ENCODE measurements at places on chromosomes 16 and 17.

GRCh38 chr16:85707528-85708095, 18.9 kb upstream of the GINS2 start:
- no peak for DNase-seq

GRCh38 chr17:72465191-72466024, 344.6 kb downstream of the SOX9 start:
- DNase-seq = no peak

GRCh38 chr17:80780381-80781198, 211.1 kb upstream of the CHMP6 start:
- no peak for DNase-seq

DNA sequence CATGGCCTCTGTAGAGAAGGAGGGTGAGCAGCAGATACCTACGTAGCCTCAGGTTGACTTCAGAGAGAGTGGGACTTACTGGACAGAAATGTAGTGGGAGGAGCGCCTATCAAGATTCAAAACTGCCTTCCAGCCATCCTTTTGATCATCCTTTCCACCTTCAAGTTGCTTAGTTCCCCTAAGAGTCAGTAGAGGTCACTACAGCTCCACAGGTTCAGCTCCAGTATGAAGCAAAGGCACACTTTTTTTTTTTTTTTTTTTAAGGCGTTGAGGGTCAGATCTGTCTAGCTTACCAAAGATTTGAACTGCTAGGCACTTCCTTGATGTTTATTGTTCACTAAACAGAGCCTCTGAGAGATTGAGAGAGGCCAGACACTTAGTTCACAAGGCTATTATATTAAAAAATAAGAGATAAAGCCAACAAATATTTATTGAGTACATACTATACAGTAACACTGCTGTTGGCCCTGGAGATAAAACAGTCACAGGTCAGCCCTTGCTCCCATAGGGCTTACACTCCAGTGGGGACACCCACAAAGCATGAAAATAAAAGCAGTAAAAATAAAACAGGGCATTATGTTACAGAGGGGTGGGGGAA, 3.1 kb downstream of the RNF227 start:
- no peak for DNase-seq

GRCh38 chr16:67254801-67255552, 6.2 kb downstream of the SLC9A5 start:
- DNase-seq = no peak

DNA sequence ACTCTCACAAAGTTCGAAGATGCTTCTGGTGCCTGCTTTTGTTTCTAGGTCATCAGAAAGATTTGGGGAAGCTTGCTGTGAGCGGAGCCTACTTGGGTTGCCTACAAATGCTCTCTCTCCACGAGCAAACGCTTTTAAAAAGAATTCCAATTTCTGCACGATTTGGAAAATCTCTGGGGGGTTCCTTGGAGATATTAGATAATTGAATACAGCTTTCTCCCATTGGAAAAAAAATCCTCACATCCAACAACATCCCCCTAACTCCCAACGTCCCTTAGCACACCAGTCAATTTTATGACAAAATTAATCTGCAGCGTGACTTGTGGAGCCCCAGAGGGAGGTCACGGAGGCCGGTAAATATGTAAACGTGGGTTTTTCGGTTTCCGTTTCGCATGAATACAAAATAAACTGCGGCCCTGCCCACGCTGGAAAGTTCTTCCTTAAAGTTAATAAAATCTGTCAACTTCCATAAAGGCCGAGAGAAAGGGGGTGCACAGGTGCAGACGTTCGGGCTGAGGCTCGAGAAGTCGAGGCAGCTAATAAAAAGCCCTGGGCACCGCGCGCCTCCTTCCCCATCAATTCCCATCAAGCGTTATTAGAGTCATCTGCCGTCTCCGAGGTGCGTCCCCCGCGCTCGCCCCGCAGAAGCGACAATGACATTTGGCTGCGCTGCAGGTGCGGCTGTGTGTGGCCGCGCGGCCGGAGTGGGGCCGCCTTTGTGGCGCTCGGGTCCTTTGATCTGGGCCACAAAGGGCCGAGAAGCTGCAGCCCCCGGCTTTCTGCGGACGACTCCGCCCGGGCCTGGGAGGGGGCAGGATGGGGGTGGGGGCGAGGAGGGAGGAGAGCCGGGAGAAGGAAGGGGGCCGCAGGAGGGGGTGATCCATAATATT, 37.6 kb downstream of the SALL1 start:
- no peak for DNase-seq

- no peak for DNase-seq
These were observed 70.3 kb downstream of the HLF start for GRCh38 chr17:55334881-55335540.

GRCh38 chr16:64165368-64165767, 956.5 kb downstream of the CDH11 start:
- DNase-seq = no peak

- DNase-seq = no peak
These were observed 445.6 kb upstream of the CA10 start for GRCh38 chr17:52604105-52604504.
